Esophagus muscularis mucosa (tissue), 4 donors: ENCODE measurements at places on chromosomes 5 and 9.

- H3K4me1 ChIP-seq = no peaks in the 10 kb centered on the region
- no peak for DNase-seq
- no peak overlapping the region for H3K4me3 ChIP-seq
Measured at GRCh38 chr5:87755360-87755759, 342.6 kb upstream of the CCNH start.

GRCh38 chr5:131288328-131288727 is 24.5 kb downstream of the CDC42SE2 start:
- H3K4me1 ChIP-seq = no peaks in the 10 kb centered on the region
- H3K27ac ChIP-seq = no peak overlapping the region
- no peak for DNase-seq
- no peaks in the 10 kb centered on the region for H3K27me3 ChIP-seq

- H3K4me1 ChIP-seq = peaks cover 14% of the 10 kb centered on the region
- no peaks in the 10 kb centered on the region for H3K27me3 ChIP-seq
- no peaks in the 10 kb centered on the region for H3K36me3 ChIP-seq
- no peak for DNase-seq
Measured at GRCh38 chr5:154220625-154221024, 30.1 kb downstream of the GALNT10 start.

- peaks cover 6% of the 10 kb centered on the region for H3K27me3 ChIP-seq
- H3K27ac ChIP-seq = no peak overlapping the region
- peaks cover 4% of the 10 kb centered on the region for H3K4me1 ChIP-seq
- no peaks in the 10 kb centered on the region for H3K36me3 ChIP-seq
- H3K4me3 ChIP-seq = no peak overlapping the region
Measured at GRCh38 chr5:73411936-73412596, 36.5 kb downstream of the FOXD1 start.

GRCh38 chr9:114745879-114746550 is 59.8 kb downstream of the TNFSF15 start:
- no peaks in the 10 kb centered on the region for H3K36me3 ChIP-seq
- H3K4me3 ChIP-seq = no peak overlapping the region
- DNase-seq = no peak

DNA sequence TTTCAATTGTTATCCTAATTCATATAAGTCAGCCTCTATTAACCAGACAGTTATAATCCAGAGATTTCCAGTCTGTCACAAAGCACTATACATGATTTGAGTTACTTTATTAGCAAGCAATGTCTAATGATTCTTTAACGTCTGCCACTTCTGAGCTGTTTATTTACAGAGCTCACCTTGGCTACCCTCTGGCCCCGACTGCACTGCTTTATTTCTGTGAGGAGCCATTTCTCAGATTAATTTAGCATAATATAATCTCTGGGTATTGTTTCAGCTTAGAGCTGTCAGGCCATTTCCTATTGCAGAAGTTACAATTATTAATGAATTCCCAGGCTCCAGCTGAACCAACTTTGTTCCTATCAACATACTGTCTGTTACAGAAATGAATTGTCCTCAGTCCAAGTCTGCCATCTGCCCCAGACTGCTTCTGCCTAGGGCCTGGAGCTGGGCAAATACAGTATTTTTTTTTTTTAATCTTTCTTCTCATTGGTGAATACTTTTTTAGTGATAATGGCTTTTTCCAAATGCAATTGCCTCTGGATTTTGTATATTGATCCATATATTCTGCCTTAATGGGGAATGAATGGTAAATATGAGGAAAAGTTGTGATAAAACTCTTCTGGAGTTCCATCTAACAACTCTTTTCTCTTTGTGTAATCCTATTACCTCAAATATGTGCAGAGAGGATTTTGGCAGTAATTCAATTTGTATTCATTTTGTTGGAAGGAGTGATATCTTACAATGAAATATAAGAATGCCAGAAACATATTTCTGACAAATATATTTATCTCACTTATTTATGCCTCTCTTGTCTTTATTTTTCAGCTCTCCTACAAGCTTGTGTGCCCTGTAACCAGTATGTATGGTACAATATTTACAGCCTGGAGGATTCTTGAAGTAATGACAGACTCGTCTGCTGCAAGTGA is 104.7 kb downstream of the FOCAD start:
- no peak overlapping the region for H3K27ac ChIP-seq
- H3K4me3 ChIP-seq = no peak overlapping the region
- no peak for DNase-seq
- peaks cover 17% of the 10 kb centered on the region for H3K36me3 ChIP-seq
- H3K4me1 ChIP-seq = no peaks in the 10 kb centered on the region
- no peaks in the 10 kb centered on the region for H3K27me3 ChIP-seq

DNA sequence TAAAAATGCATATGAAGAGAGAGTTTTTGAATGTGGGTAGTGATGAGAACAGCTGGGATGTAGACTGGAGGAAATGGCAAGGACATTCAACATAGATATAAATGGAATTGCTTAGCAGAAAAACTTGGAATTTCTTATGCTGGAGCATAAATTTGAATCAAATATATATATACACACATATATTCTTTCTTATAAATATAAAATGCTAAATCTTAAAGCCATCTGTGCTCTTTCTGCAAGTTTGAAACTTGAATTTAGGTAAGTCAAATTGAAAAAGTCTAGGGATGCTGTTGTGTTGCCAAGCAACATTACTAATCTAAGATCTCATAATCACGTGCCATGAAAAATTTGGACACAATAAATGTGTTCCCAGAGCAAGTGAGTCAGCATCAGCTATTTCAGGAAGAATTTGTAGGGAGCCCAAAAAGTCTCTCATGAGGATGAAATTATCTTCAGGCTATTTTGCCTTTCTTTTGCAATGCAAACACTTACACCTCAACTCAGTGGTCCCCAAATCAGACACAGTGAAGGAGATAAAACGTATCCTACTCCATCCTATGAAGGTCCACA is 58.4 kb upstream of the ALDH1A1 start:
- no peak for DNase-seq
- H3K4me3 ChIP-seq = no peak overlapping the region
- peaks cover 14% of the 10 kb centered on the region for H3K4me1 ChIP-seq
- H3K27ac ChIP-seq = no peak overlapping the region
- H3K27me3 ChIP-seq = no peaks in the 10 kb centered on the region
- no peaks in the 10 kb centered on the region for H3K36me3 ChIP-seq

GRCh38 chr9:89662718-89663613 is 58.2 kb downstream of the GADD45G start:
- H3K4me3 ChIP-seq = peak overlapping the region; percentile 37
- no peaks in the 10 kb centered on the region for H3K36me3 ChIP-seq
- no peak for DNase-seq
- H3K4me1 ChIP-seq = peaks cover 26% of the 10 kb centered on the region
- H3K27me3 ChIP-seq = no peaks in the 10 kb centered on the region

DNA sequence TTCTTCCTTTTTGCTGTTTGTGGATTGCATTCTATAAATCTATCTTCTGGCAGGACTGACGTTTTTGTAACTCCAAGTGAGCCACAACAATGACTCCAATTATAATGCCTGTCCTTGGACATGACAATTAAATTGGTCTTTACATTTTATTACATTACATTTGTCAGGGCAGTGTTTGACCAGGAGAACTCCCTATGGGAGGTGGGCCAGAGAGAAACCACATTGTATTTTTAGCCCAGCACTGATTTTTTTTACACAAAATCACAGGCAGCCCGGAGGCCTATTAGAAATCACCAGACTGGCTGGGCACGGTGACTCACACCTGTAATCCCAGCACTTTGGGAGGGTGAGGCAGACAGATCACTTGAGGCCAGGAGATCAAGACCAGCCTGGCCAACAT is 99.1 kb upstream of the SMC5 start:
- H3K36me3 ChIP-seq = peaks cover 36% of the 10 kb centered on the region
- no peak for DNase-seq
- no peak overlapping the region for H3K4me3 ChIP-seq
- H3K27ac ChIP-seq = peak overlapping the region; percentile 68
- peaks cover 77% of the 10 kb centered on the region for H3K4me1 ChIP-seq

DNA sequence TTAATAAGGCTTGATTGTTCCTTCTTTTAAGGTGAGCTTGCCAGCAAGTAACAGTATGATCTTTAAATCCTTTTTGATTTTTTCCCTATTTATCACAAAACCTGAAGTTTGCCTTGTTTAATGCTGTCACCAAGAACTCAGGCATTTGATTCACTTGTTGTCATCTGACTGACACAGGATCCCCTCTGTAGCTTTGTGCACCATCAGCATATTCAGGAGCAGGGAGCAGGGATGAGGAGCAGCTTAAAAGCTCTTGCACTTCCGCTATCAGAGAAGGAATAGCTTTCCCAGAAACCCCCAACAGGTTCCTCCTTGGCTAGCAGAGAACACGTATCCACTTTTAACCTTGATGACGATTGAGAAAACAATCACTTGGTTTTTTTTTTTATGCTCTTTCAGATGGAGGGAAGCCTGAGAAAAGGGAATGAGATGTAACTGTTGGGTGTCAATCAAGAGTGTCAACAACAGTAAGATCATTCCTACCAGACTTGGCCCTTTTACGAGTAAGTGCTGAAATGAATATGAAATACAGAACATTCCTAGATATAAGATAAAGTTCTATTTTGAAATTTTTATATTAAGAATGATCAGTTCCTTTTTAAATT is 433.1 kb upstream of the CDH18 start:
- no peaks in the 10 kb centered on the region for H3K27me3 ChIP-seq
- H3K36me3 ChIP-seq = no peaks in the 10 kb centered on the region
- no peaks in the 10 kb centered on the region for H3K4me1 ChIP-seq
- H3K27ac ChIP-seq = no peak overlapping the region
- no peak overlapping the region for H3K4me3 ChIP-seq
- no peak for DNase-seq

DNA sequence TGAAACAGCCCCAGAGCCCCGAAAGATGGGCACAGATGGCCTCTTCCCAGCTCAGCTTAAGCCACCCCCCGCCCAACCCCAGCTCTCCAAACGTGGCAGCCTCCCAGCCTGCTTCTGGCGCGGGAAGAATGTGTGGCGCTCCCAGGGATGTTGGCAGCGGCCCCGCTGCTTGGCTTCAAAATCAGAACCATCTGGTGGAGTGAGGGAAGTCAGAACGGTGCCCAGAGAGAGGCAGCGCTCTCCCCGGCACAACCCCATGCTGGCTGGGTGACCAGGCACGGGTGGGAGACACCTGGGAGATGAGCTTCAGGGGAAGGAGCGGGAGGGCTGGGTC is 72.7 kb upstream of the ORM1 start:
- H3K4me3 ChIP-seq = peak overlapping the region; percentile 45
- H3K4me1 ChIP-seq = peaks cover 16% of the 10 kb centered on the region
- H3K36me3 ChIP-seq = no peaks in the 10 kb centered on the region

- H3K4me3 ChIP-seq = no peak overlapping the region
- H3K27me3 ChIP-seq = no peaks in the 10 kb centered on the region
- peaks cover 5% of the 10 kb centered on the region for H3K4me1 ChIP-seq
- H3K36me3 ChIP-seq = no peaks in the 10 kb centered on the region
Measured at GRCh38 chr5:118520771-118521415, 467.5 kb downstream of the DTWD2 start.

DNA sequence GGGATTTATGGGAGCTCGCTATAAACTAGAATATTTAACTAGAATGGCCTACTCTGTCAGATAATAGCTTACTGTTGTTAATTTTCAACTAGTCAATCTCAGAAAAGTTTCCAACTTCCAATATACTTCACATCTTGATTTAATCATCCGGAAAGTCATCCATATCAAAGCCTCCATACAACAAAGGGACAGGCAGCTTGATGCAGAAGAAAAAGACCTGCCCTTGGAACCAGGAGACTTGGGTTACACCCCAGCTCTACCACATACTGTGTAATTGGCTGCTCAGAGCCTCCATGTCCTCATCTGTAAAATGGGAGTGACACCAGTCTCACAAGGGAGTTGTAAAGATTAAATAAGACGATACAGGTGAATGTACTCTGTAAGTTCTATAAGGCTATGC is 1.9 kb downstream of the PTPN3 start:
- no peak for DNase-seq
- no peaks in the 10 kb centered on the region for H3K36me3 ChIP-seq
- peaks cover 3% of the 10 kb centered on the region for H3K4me1 ChIP-seq
- H3K27ac ChIP-seq = no peak overlapping the region

DNA sequence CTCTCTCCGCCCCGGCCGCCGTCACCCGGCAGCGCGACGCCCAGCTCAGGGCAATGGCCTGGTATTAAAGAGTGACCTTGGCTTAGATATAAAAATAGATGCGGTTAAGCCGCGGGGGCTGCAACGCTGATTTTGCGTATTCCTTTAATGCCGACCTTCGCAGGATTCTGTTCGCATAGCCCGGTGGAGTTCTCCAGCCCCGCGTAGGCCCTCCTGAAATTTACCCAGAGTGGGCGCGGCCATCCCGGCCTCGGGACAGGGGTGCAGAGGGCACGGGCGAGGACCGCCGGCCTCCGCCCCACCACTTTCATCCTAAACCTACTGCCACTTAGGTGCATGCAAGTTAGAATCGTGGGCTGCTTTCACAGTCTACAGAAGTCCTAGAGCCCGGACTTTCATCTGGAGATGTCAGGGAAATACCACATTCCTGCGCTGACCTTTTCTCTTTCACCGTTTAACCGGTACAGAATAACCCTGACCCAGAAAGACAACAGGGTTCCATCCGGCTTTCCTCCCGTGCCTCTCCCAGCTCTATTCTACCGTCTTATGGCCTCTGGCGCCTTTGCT is 492 bp upstream of the FAM169A start:
- peaks cover 3% of the 10 kb centered on the region for H3K4me1 ChIP-seq
- DNase-seq = no peak
- H3K27ac ChIP-seq = peak overlapping the region; percentile 37
- H3K27me3 ChIP-seq = no peaks in the 10 kb centered on the region
- peak overlapping the region; percentile 69 for H3K4me3 ChIP-seq

GRCh38 chr5:88837222-88837621 is 45.8 kb downstream of the MEF2C start:
- H3K36me3 ChIP-seq = no peaks in the 10 kb centered on the region
- DNase-seq = no peak
- no peaks in the 10 kb centered on the region for H3K27me3 ChIP-seq
- peaks cover 28% of the 10 kb centered on the region for H3K4me1 ChIP-seq
- no peak overlapping the region for H3K4me3 ChIP-seq
- H3K27ac ChIP-seq = peak overlapping the region; percentile 79

DNA sequence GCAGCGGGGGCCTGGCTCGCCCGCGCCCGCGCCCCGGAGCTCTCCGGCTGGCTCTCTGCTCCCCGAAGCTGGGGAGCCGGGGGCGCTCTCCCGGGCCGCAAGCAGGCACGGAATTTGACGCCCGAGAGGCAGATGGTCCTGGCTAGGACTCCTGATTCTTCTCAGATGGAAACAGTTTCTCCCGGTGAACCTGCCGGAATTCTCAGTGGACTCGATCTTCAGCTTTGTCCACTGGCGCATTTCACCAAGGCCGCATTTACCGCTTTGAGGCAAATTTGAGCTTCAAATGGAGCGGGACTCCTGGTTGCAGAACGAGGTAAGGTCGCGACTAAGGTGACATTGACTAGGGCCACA is 305.7 kb upstream of the KCNN2 start:
- H3K27me3 ChIP-seq = peaks cover 14% of the 10 kb centered on the region
- H3K36me3 ChIP-seq = no peaks in the 10 kb centered on the region
- peaks cover 16% of the 10 kb centered on the region for H3K4me1 ChIP-seq
- DNase-seq = no peak
- H3K27ac ChIP-seq = peak overlapping the region; percentile 65
- H3K4me3 ChIP-seq = peak overlapping the region; percentile 67

GRCh38 chr9:92513349-92513748 is 22.4 kb downstream of the ECM2 start:
- H3K4me3 ChIP-seq = no peak overlapping the region
- peaks cover 24% of the 10 kb centered on the region for H3K4me1 ChIP-seq
- DNase-seq = no peak
- no peaks in the 10 kb centered on the region for H3K36me3 ChIP-seq
- H3K27ac ChIP-seq = no peak overlapping the region

GRCh38 chr5:33936004-33936380 is 194 bp upstream of the RXFP3 start:
- H3K27me3 ChIP-seq = peaks cover 62% of the 10 kb centered on the region
- DNase-seq = no peak
- no peak overlapping the region for H3K27ac ChIP-seq
- H3K4me1 ChIP-seq = peaks cover 15% of the 10 kb centered on the region

GRCh38 chr9:87792831-87793288 is 66.9 kb downstream of the CTSL start:
- H3K4me1 ChIP-seq = peaks cover 5% of the 10 kb centered on the region
- peak; percentile 93 for DNase-seq
- no peak overlapping the region for H3K4me3 ChIP-seq
- peak overlapping the region; percentile 62 for H3K27ac ChIP-seq
